ENCODE measurements at places on chromosomes 16 and 17.
A peak's percentile ranks its signal among the peaks of the same experiment; 100 is the strongest.

- DNase-seq: no peak
These were observed 229.7 kb upstream of the CDH5 start for GRCh38 chr16:66136841-66137240.

DNA sequence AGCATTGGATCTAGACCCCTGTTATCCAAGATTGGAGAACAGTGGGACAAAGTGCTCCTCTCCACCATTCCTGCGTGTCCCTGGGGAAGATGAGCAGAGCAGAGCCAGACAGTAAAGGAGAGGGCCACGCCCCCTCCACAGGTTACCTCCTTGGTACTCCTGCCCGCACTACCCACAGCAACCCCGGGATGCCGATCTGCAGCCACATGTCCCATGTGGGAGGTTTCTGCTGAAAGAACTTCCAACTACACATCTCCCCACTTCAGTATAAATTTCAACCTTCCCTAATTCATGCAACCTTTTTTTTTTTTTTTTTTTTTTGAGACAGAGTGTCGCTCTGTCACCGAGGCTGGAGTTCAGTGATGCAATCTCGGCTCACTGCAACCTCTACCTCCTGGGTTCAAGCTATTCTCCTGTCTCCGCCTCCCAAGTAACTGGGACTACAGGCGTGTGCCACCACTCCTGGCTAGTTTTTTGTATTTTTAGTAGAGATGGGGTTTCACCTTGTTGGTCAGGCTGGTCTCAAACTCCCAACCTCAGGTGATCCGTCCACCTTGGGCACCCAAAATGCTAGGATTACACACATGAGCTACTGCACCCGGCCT, 2.3 kb downstream of the RAB37 start:
- no peak for DNase-seq

DNA sequence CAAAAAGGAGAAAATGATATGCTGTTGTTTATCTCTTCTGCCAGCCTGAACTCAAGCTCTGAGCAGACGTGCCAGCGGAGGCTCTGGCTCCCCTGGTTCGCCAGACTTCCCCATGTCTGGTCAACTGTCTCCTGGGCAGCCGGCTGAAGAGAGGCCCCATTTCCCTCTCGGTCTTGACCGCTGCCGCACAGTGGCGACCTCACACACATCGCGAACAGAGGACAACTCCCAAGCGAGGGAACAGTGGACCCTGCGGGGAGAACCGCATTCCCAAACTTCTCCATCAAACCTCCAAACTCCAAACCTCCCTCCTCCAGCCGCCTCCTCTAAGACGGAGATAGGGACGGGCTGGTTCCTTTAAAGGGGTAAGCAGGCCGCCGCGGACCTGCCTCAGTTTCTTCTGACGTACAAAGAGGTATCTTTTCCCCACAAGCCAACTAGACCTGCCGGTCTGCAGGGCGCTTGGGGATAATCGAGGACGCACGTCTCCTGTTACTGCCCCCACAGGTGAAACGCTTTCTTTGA, 24.9 kb upstream of the RFFL start:
- peak; percentile 47 for DNase-seq

DNA sequence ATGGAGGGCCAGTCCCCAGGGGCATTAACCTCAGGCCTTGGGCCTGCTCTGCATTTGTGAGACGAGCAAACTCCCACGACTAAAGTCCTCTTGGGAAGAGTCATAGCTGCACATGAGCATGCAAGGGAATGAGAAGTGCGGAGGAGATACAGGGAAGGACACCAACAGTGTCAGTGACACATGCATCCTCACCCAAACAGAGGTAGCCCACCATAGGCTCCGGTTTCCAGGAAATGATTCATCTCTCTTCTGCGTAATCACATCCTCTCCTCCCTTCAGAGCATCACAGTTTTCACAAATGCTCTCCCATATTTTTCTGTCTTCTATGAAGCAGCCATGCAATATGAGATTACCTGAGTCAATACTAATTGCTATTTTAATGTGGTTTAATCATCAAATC, 725.7 kb upstream of the GOT2 start:
- no peak for DNase-seq

All from AG08395 (cell line).